ENCODE measurements at places on chromosomes 5 and 9. TPM values are rescaled to one million over a fixed set of nuclear protein-coding genes. Genes with fewer than 3 reads are reported as not detected.

NRARP gene
- total RNA-seq: 0.55 TPM

ZNF618 gene
- total RNA-seq: 3.5 TPM

PCDHGC4 gene
- total RNA-seq: not detected

STK32A gene
- 3.0 TPM for total RNA-seq

SLCO4C1 gene
- 12.0 TPM for total RNA-seq
